ENCODE measurements at places on chromosomes 16 and 17. TPM values are rescaled to one million over a fixed set of nuclear protein-coding genes. Genes with fewer than 3 reads are reported as not detected.

The HS3ST2 gene
- not detected for total RNA-seq

- DNase-seq = no peak
These were observed 327.2 kb upstream of the TNRC6C start for GRCh38 chr17:77631307-77631706.

GRCh38 chr16:80607204-80607603 is 66.4 kb downstream of the DYNLRB2 start:
- DNase-seq = no peak

The KCNAB3 gene
- 7.8 TPM for total RNA-seq

- no peak for DNase-seq
These were observed 52.3 kb downstream of the RPGRIP1L start for GRCh38 chr16:53651357-53651756.

The RPS15A gene
- 516 TPM for total RNA-seq

The OMG gene
- not detected for total RNA-seq

- DNase-seq = peak; percentile 55
These were observed 62.9 kb downstream of the SMURF2 start for GRCh38 chr17:64599187-64599676.
